ENCODE measurements at places on chromosomes 5 and 9. TPM values are rescaled to one million over a fixed set of nuclear protein-coding genes. Genes with fewer than 3 reads are reported as not detected.

Gene EFNA5
- 3.8 TPM for polyA plus RNA-seq

- H3K4me1 ChIP-seq: no peaks in the 10 kb centered on the region
- no peak overlapping the region for H3K4me3 ChIP-seq
- no peaks in the 10 kb centered on the region for H3K36me3 ChIP-seq
- no peaks in the 10 kb centered on the region for H3K27me3 ChIP-seq
- H3K27ac ChIP-seq: no peak overlapping the region
These were observed 27.4 kb upstream of the CEP120 start for GRCh38 chr5:123450640-123451039.

DNA sequence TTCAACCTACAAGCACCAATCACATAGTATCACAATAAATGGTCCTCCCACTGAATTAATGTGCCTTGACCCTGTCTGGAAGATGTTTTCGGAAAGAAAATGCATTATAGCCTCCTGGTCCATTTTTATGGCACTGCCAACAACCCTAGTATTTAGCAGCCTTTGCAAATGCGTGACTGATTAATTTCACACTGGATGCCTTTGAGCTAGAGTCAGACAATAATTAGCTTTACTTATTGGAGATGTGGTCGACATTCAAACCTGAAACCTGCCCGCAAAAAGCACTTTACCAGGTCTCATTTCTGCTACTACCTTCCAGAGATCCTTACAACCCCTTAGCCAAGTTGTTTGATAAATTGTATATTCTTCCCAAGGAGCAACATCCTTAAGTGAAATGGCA is 119.3 kb upstream of the DPYSL3 start:
- H3K4me3 ChIP-seq: no peak overlapping the region
- no peaks in the 10 kb centered on the region for H3K36me3 ChIP-seq
- DNase-seq: peak; percentile 49

Gene NPDC1
- 41.8 TPM for polyA plus RNA-seq

DNA sequence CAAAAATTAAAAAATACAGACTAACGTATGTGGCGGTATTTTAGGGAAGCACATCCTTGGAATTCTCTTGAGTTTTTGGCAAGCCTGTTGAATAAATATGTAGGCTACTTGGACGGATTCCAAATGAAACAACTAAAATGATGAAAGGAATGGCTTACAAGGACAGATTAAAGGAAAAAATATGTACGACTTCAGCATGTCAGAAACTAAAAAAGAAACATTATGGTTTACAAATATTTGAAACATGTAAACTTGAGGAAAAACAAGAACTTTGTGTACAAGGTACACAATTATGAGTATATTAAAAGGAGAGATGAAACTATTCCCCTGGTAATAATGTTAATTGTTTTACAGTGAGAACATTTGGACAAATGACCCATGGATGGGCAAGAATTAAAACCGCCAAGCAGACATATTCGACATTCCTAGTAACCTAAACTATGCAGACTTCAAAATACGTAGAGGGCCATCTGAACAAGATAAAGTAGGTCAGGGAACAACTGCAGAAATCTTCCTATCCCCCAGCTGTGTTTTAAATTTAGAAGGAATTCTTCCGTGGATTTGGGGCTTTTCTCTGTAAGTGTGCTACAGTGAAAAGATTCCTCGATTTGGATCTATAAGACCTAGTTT is 12.5 kb downstream of the EDIL3 start:
- H3K27me3 ChIP-seq: no peaks in the 10 kb centered on the region
- no peak overlapping the region for H3K4me3 ChIP-seq
- H3K27ac ChIP-seq: no peak overlapping the region
- peak; percentile 4 for DNase-seq
- H3K4me1 ChIP-seq: no peaks in the 10 kb centered on the region

DNA sequence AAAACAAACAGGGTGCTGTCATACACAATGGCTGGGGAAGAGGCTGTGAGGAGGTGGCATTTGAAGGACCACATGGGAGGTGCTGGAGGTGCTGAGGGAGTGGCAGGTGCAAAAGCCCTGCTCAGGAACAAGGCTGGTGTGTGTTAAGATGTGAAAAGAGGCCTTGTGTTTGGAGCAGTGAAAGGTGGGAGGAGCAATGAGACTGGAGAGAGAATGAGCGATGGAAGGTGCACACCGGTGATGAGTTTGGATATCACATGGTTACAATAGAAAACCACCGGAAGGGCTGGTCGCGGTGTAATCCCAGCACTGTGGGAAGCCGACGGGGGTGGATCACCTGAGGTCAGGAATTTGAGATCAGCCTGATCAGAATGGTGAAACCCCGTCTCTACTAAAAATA is 9.2 kb upstream of the FIBCD1 start:
- H3K36me3 ChIP-seq: no peaks in the 10 kb centered on the region
- H3K4me3 ChIP-seq: no peak overlapping the region
- H3K27me3 ChIP-seq: peaks cover 56% of the 10 kb centered on the region
- no peak overlapping the region for H3K27ac ChIP-seq

DNA sequence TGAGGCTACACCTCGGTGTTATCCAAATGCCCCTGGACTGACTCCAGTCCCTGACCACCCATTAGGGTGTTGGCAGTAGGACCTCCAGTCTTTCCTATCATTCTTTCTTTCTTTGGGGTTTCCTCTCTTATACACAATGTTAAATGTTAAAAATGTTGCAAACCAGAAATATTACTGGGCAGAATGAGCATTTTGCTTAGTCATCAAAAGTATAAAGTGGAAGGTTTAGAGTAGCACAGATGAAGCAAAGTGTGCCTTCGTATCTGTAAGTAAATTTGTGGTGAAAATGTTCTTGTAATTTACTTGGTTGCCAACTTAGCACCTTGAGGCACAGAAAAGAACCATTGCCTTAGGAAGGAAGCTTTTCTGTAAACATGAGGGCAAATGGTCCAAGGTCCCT is 21.7 kb upstream of the UNC13B start:
- H3K4me3 ChIP-seq: no peak overlapping the region
- no peaks in the 10 kb centered on the region for H3K27me3 ChIP-seq
- H3K36me3 ChIP-seq: no peaks in the 10 kb centered on the region
- no peak for DNase-seq

- H3K27me3 ChIP-seq: peaks cover 2% of the 10 kb centered on the region
- no peak for DNase-seq
- no peaks in the 10 kb centered on the region for H3K36me3 ChIP-seq
- H3K4me3 ChIP-seq: peak overlapping the region; percentile 90
- peaks cover 12% of the 10 kb centered on the region for H3K4me1 ChIP-seq
These were observed 544 bp upstream of the SNX24 start for GRCh38 chr5:122844910-122845228.

Gene CARTPT
- not detected for polyA plus RNA-seq

Gene CCDC152
- polyA plus RNA-seq: 4.8 TPM

GRCh38 chr9:36191290-36191645 is 547 bp downstream of the CLTA start:
- H3K27ac ChIP-seq: peak overlapping the region; percentile 85
- DNase-seq: peak; percentile 41
- peak overlapping the region; percentile 72 for H3K4me3 ChIP-seq
- H3K36me3 ChIP-seq: peaks cover 5% of the 10 kb centered on the region

- no peaks in the 10 kb centered on the region for H3K27me3 ChIP-seq
- no peak overlapping the region for H3K27ac ChIP-seq
- no peak overlapping the region for H3K4me3 ChIP-seq
- no peak for DNase-seq
These were observed 4.7 kb downstream of the GNAQ start for GRCh38 chr9:78026947-78027346.

Gene NMRK1
- 8.8 TPM for polyA plus RNA-seq

GRCh38 chr9:129022037-129022436 is 6.1 kb downstream of the SH3GLB2 start:
- H3K4me1 ChIP-seq: peaks cover 39% of the 10 kb centered on the region
- peak; percentile 5 for DNase-seq
- H3K27me3 ChIP-seq: no peaks in the 10 kb centered on the region
- H3K27ac ChIP-seq: no peak overlapping the region

GRCh38 chr9:22415941-22416691 is 30.5 kb upstream of the DMRTA1 start:
- no peaks in the 10 kb centered on the region for H3K36me3 ChIP-seq

GRCh38 chr5:52837068-52837467 is 49.4 kb downstream of the ITGA1 start:
- DNase-seq: no peak
- no peaks in the 10 kb centered on the region for H3K27me3 ChIP-seq
- H3K4me1 ChIP-seq: peaks cover 2% of the 10 kb centered on the region
- H3K4me3 ChIP-seq: no peak overlapping the region
- no peaks in the 10 kb centered on the region for H3K36me3 ChIP-seq

DNA sequence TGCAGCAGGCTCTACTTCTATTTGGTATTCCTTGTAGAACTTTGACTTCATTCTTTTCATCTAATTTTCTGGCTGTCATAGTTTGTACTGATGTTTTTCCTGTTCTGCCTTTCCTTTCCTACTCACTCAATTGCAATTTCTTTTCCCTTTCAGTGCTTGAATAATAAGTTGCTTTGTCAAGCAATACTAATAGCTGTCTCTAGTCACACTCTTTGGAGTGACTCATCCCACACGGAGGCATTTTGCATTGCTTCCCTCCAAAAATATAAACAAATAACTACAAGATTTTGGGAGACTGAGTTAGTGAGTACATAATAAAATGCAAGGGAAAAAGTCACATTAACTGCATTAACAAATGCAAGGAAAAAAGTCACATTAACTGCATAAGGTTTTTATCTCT is 465.9 kb downstream of the CDH9 start:
- no peak for DNase-seq
- no peaks in the 10 kb centered on the region for H3K36me3 ChIP-seq
- no peaks in the 10 kb centered on the region for H3K4me1 ChIP-seq

GRCh38 chr5:78003450-78003849 is 227.3 kb upstream of the TBCA start:
- no peaks in the 10 kb centered on the region for H3K27me3 ChIP-seq
- H3K4me1 ChIP-seq: peaks cover 5% of the 10 kb centered on the region

DNA sequence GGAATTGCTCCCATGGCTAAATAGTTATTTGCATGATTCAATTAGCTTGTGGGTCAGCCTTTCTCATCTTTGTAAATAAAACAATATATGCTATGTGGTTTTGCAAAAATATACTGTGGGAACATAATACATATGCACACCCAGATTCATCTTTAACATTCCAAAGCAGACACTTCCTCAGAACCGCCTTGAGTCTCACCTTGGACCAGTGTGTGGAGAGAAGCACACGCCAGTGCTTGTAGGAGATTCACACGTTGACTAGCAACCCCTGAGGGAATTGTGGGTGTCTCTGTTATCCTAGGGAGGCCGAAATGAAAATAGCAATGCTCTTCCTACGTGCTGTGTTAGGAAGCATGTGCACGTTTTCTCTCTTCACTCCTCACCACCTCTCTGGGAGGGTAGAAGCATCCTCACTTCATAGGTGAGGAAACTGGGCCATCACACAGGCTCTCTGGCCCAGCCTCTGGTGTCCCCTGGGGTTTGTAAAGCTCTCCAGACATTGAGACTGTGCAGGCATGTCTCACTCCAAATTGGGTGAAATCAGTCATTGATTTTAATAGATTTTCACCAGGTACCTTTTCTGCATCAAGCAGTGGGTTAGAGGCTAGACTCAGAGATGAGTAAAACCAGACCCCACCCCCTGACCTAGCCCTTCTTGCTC is 221.7 kb downstream of the PBX3 start:
- no peaks in the 10 kb centered on the region for H3K27me3 ChIP-seq
- H3K27ac ChIP-seq: no peak overlapping the region
- H3K4me3 ChIP-seq: no peak overlapping the region
- H3K36me3 ChIP-seq: no peaks in the 10 kb centered on the region
- DNase-seq: no peak

Gene SGCD
- 92.5 TPM for polyA plus RNA-seq

Gene CTSV
- polyA plus RNA-seq: 0.43 TPM

DNA sequence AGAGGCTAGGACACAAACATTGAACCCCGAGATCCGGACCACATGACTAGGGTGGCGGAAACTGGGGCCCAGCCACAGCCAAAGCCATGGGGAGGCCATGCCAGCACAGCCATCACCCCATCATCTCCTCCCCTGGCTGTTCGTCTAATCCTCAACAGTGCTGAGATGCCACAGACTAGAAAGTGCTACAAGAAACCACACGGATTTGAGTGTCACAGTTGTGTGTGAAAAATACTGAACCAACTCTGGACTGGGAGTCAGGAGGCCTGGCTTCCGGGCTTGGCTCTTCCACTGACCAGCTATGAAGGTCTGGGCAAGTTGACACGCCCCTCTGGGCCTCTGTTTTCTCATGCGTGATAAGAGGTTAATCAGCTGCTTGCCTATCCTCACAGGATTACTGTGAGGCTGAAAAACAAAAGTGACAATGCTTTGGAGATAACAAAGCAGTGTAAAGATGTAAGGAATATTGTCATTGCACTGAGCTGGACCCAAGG is 38.8 kb upstream of the SHB start:
- H3K4me3 ChIP-seq: no peak overlapping the region
- H3K27me3 ChIP-seq: peaks cover 3% of the 10 kb centered on the region
- no peaks in the 10 kb centered on the region for H3K4me1 ChIP-seq
- DNase-seq: no peak
- H3K36me3 ChIP-seq: no peaks in the 10 kb centered on the region
- no peak overlapping the region for H3K27ac ChIP-seq
